ELF-1 (cell line): ENCODE measurements at places on chromosomes 2 and 18.

DNA sequence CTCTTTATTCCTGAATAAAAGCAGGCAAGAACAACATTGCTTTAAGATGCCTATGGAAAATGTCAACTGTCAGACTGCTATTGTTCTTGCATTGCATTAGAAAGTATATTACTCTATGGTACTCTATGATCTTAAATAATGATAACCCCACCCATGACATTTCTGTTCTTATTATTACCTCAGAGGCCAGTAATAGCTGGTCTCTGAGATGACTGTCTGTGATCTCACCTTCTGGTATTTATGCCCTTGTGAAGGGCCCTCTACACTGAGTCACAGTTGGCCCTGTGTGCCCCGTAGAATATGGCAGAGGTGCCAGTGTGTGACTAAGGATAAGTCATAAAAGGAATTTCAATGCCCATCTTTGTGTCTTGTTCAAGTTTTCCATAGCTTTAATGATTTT, 61.0 kb downstream of the SPP2 start:
- no peak for DNase-seq

DNA sequence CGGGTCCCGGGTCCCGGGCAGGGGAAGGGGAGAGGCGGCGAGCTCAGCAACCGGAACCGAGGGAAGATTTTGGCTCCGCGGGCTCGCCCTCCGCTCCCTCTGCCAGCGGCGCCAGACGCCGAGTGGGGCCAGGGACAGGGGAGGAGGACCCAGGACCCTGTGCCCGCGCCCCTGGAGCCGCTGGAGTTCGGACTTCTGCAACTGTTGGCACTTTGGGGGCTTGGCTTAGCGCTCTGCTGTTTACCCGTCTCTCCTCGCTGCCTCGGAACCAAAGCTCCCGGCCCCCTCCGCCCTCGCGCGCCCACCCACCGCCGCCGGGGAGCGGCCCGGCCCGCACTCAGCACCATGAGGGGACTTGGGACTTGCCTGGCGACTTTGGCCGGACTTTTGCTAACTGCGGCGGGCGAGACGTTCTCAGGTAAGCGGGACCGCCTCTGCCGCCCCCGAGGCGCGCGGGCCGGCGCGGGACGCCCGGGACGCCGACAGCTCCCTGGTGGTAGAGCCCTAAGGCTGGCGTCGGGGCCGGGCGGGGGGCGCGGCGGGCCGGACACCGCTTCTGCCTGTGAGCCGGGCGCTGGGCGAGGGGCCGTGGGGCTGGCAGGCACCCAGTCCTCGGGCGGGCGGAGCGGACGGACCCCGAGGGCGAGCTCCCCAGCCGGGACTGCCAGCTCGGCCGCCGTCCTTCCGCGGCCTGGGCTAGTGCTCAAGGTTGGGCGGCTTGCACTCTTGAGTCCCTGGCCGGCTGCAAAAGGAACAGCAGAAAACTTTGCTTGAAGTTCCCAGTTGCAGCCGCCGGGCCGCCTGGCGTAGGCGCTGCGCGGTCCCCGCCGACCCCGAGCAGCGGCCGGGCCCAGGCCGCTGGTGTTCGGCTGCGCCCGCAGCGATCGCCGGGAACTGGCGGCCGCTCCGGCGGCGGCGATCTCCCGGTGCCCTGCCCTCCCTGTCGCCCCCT, 634 bp downstream of the PTPRM start:
- peak; percentile 70 for DNase-seq

- peak; percentile 66 for DNase-seq
Observed at GRCh38 chr2:239882331-239882732, 142.8 kb downstream of the NDUFA10 start.

- DNase-seq, result no peak
Observed at GRCh38 chr2:11180653-11181052, 25.4 kb downstream of the SLC66A3 start.

DNA sequence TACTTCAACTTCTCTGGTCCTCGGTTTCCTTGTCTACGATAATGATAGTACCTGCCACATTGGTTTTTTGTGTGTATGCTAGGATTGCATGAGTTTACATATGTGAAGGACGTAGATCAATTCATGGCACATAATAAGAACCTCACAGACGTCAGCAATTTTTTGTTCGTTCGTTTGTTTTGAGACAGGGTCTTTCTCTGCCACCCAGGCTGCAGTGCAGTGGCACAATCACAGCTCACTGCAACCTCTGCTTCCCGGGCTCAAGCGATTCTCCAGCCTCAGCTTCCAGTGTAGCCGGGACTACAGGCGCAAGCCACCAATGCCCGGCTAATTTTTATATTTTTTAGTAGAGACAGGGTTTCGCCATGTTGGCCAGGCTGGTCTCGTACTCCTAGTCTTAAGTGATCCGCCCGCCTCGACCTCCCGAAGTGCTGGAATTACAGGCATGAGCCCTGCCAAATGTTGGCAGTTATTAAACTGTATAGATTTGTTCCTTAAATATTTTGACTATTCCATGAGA, 756 bp upstream of the SLC35F5 start:
- no peak for DNase-seq

- peak; percentile 49 for DNase-seq
Observed at GRCh38 chr2:171923206-171923605, 945 bp downstream of the HAT1 start.

DNA sequence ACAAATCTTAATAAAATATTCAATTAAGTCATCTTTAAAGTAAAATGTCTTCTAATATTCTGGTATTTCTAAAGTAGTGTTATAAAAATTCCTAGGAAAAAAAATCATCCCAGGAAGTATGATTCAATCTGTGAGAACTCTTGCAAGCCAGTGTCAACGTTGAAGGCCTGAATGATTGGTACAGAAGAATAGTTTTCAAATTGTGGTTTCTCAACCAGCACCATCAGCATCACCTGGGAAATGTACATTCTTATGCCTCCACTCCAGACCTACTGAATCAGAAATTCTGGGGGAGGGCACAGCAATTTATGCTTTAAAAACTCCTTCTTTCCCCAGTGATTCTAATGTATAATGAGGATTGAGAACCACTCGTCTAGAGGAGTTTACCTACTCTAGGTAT, 62.3 kb upstream of the C2orf15 start:
- DNase-seq, result no peak

- peak; percentile 76 for DNase-seq
Observed at GRCh38 chr2:72116081-72116533, 31.6 kb downstream of the CYP26B1 start.

DNA sequence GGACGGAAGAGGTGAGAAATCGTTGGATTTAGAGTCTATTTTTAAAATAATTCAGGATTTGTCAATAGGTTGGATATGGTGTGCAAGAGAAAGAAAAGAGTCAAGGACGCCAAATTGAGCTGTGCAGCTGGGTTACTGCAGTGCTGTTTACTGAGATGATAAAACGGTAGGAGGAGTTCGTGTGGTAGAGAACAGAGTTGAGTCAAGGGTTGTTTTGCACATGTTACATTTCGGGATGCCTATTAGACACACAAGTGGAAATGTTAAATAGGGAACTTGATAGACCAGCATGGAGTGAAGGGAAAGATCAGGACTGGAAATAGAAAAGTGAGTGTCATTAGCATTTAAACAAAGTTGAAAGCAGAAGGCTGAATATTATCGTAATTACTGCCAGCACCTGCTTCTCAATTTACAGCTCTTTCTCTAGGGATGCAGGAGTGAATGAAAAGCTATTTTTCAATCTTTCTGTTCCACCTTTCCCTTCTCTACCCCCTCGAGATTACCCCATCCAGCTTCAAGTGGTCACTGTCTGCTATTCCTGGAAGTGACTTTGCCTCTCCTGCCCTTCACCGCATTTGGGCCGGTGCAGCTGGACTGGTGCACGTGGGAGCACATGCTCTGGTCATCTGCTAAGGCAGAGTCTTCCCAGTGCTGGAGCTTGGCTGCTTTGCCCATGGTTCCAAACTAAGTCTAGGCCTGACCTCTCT, 30.3 kb downstream of the GPR75 start:
- no peak for DNase-seq

GRCh38 chr2:206086716-206087350, 859 bp upstream of the INO80D start:
- no peak for DNase-seq

GRCh38 chr2:23430263-23430662, 45.3 kb downstream of the KLHL29 start:
- DNase-seq, result no peak

DNA sequence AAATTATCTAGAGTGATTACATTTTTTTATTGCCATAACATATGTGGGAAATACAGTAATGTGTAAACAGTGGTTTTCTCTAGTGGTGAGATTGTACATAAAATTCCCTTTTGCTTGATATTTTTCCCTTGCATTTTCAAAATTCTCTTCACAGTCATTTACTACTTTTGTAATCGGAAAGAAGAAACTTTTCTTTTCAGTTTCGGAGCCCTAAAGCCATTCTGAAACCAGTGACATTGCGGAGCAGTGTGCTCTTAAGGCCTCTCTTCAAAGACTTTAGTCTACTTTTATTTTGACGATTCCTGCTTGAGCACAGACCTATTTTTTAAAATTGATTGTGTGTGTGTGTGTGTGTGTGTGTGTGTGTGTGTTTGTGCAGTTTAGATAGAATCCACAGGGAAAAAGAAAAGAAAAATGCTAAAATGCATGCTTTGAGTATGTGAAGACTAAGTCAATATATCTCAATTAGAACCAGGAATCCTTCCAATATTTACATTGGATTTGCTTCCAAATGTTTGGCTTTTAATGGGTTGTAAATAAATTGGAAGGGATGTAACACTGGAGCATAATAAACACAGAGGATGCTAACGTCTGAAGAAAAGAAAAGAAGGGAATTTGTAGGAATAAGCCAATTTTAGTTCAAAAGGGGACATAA, 357.4 kb downstream of the RND3 start:
- no peak for DNase-seq

GRCh38 chr18:79489899-79490625, 94.3 kb downstream of the NFATC1 start:
- DNase-seq, result no peak

- no peak for DNase-seq
Observed at GRCh38 chr2:30764021-30764800, 43.0 kb downstream of the CAPN13 start.

GRCh38 chr2:25274868-25275574, 66.7 kb downstream of the DNMT3A start:
- DNase-seq, result no peak

- no peak for DNase-seq
Observed at GRCh38 chr18:70194227-70194890, 11.1 kb downstream of the RTTN start.

DNA sequence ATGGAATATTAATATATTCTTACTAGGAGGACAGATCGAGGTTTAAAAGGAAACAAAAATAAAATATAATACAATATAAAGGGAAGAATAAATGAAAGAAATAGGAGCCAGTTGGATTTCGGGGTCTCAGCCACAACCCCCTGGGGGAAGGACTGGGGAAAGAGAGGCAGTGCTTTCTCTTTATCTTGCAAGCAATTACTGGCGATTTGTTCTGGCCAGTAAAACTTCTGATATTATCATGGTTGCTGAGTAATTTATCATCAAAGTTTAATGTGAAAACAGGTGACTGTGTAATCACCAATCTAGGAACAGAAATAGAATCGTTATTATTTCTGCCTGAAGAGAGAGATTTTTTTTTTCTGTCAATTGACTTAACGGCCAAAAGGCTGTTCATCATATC, 917.7 kb upstream of the CELF4 start:
- no peak for DNase-seq

GRCh38 chr2:62452701-62453454, 53.1 kb downstream of the TMEM17 start:
- no peak for DNase-seq

GRCh38 chr2:46841621-46842020, 74.0 kb downstream of the MCFD2 start:
- no peak for DNase-seq

GRCh38 chr2:159155320-159155719, 131.2 kb downstream of the WDSUB1 start:
- DNase-seq, result peak; percentile 41

GRCh38 chr2:118843483-118844132, 3.8 kb downstream of the EN1 start:
- peak; percentile 6 for DNase-seq

DNA sequence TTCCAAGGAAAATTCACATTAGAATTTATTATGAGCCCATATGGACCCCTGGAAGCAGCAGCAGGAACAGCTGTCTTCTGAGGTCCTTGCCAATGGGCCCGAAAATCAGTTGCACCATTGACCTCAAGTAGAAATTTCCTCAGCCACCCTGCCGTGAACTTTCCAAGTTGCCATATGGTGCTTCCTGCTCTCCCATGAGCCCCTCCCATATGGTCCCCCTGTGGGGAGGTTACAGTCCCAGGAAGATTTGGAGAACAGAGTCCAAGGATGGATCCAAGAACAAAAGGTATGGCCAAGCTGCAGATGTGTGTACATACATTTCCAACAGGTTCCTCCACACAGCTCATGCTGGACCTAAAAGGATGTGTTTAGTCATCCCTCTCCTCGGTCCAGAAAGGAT, 34.6 kb downstream of the DIPK1C start:
- DNase-seq, result no peak

- DNase-seq, result no peak
Observed at GRCh38 chr2:41283079-41283775, 764.6 kb upstream of the PKDCC start.

DNA sequence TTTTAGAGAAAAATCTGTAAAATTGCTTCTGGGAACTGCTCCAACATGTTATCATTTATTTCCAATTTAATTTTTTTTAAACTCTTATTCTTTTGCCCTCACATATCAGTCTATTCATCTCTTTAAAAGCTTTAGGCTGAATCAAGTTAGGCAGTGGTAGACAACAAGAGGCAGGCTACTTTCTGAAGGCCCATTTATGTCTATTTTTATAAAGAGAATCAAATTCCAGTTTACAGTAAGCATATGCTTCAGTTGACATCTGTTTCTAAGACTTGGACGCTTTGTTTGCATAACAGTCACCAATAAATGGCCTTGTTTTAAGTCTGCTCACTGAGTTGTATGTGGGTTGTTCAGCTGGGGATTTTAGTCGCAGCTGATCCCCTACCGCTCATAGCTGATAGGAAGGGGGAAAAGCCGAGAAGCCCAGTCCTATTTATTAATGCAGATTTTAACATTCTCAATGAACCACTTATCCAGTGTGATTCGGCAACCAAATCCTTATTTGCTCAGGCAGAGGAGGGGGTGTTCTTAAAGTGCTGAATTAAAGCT, 260.4 kb upstream of the SIX3 start:
- DNase-seq, result no peak

DNA sequence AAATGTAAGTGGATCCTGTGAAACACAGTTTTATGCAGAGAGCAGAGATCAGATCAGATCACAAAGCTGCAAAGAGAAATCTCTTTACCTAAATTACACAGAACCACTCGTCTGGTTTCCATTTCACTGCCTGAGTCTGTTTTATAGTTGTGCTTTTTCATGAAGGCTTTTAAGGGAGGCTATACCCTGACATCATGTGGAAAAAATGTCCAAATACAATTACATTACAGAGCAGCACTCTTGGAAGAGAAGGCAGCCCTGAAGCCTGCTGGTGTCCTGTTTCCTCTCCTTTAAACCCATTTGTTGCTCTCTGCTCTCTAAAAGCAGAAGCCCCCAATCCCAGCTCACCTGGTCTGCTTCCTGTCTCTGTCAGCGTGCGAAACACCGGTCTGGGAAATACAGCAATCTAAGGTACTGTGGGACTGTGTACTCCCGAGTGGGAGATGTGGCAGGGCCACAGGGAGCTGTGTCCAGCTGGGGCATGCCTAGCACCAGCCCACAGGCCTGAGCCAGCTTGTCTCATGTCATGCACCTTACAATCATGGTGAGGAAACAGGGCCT, 24.8 kb upstream of the ZFP36L2 start:
- peak; percentile 64 for DNase-seq

GRCh38 chr2:131646669-131647297, 119.1 kb downstream of the CCDC74A start:
- DNase-seq, result peak; percentile 45

- no peak for DNase-seq
Observed at GRCh38 chr2:219631904-219632759, 4.7 kb downstream of the SLC4A3 start.
